Foreskin keratinocyte (primary cell): ENCODE measurements at places on chromosomes 1 and 21.
A peak's percentile ranks its signal among the peaks of the same experiment; 100 is the strongest.

GRCh38 chr1:80066060-80066459 is 1059.5 kb upstream of the ADGRL4 start:
- no peak for DNase-seq

DNA sequence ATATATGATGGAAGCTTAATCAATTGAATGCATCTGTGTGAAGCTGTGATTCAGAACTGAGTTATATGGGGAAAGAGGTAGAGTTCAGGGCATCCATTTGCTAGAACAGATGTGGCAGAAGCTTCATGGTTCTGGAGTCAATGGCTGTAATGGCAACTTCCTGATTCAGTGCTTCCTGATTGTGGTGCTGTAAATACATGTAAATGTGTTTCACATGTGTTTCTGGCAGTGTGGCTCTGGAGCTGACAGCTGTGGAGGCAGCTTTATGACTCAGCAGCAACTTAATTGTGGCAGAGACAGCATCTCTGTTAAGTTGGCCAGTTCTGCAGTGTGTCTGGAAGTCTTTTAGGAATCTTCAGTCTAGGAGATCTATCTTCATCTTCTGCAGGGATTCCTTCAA is 226.6 kb upstream of the ZRANB2 start:
- no peak for DNase-seq

DNA sequence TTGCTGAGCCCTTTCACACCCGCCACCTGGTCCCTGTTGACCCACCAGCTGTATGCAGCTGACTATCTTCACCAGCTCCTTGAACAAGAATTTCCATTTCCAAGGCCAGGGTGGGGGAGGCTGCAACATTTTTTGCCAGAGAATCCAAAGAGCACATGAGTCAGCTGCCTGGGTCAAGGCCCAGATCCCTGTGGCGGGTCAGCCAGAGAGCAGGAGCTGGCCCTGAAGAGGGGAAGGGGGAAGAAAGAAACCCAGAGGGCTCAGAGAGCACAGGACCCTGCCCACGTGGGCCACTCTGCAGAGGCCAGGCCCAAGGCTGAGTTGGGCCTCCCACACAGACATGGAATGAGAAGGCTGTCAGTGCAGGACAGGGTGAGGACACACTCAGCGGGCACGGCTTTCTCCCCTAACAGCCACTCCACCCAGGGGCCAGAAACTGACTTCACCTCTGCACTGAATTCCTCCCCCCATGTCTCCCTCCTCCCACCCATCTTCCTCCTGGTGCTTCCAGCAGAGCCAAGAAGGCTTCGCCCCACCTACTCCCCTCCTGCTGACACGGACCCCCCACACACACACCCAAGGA is 28.9 kb downstream of the S100A6 start:
- DNase-seq: peak; percentile 60

DNA sequence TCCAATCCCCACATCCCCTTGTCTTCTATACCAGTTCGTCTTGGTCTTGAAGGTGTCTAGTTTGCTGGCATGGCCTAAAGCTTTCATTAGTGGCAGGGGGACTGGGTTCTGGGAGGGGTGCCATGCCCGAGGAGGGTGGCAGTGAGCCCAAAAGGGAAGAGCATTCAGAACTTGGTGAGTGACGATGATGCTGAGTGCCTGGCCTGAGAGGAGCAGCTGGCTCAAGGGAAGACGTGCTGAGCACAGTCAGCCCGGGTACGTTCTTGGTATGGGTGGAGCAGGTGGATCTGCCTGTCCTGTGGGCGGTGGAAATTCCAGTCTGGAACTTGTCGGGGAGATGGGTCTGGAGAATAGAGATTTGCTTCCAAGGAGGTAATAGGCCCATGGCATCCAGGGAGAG is 4.6 kb downstream of the FDPS start:
- DNase-seq: no peak

- DNase-seq: no peak
Measured at GRCh38 chr1:228735871-228736586, 750 bp downstream of the RHOU start.

GRCh38 chr1:210696709-210697108 is 368.0 kb downstream of the HHAT start:
- no peak for DNase-seq

DNA sequence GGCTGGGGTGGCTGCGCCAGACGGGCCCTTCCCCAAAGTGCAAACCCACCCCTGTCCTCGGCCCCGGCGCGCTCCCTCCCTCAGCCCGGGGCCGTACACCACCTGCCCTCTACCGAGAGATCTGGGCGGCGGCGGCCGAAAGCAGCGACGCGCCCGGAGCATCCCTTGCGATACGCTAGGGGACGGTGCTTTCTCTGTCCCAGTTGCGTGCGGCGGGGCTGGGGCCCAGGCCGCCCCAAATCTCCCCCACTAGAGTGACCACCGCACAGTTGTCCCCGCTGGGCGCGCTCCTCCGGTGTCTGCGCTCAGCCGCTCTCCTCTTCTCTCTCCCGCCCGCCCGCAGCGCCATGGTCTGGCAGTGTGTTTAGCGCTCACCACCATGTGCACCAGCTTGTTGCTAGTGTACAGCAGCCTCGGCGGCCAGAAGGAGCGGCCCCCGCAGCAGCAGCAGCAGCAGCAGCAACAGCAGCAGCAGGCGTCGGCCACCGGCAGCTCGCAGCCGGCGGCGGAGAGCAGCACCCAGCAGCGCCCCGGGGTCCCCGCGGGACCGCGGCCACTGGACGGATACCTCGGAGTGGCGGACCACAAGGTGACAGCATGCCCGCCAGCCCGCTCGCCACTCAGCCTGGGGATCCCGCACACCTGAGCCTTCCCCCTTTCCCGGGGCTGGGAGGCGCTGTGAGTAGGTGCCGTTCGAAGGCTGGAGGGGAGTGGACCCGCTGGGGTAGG is 1.0 kb downstream of the ST6GALNAC5 start:
- no peak for DNase-seq

DNA sequence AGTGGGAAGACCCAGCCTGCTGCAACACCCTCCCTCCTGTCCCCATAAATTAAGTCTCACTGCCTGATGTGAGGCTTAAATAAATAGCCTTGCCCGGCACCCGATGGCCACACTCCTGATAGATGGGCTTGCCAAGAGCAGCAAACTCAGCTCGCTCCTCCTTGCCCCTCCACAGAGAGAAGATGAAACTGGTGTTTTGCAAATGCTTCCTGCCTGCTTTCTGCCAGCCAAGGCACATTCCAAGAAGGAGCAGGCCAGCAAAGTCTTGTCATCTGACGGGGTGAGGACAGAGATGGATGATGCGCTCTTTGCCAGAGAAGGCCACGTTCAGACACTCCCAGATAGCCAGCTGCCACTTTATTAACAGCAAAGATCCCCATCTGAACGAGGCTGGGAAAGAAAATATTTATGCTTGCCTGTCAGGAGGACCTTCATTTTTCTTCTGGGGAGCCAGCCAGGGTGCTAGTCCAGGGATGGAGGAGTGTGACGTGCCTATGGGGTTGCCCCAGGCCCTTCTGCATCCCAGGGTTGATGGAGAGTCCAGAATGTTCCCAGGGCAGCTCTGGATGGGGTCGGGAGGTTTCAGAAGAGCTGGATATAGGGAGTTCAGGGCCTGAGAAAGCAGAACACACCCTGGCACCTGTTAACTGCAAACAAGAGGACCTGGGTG is 265.4 kb downstream of the FOXD2 start:
- DNase-seq: no peak

DNA sequence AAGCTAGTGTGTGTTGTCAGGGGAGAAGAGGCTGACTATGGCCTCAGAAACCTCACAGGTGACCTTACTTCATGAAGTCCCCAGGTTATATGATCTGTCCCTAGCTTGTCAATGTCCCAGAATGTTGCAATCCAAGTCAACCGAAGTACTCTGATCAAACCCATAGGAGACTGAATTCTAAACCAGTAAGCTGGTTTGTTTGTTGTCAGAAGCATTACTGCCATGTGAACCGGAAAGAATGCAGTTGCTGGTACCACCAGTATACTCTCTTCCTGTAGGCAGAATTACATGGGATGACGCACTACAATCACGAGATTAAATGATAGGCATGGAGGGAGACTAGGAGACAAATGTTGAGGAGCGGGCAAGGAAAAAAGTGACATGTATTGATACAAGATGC is 26.1 kb upstream of the MAN1A2 start:
- no peak for DNase-seq

DNA sequence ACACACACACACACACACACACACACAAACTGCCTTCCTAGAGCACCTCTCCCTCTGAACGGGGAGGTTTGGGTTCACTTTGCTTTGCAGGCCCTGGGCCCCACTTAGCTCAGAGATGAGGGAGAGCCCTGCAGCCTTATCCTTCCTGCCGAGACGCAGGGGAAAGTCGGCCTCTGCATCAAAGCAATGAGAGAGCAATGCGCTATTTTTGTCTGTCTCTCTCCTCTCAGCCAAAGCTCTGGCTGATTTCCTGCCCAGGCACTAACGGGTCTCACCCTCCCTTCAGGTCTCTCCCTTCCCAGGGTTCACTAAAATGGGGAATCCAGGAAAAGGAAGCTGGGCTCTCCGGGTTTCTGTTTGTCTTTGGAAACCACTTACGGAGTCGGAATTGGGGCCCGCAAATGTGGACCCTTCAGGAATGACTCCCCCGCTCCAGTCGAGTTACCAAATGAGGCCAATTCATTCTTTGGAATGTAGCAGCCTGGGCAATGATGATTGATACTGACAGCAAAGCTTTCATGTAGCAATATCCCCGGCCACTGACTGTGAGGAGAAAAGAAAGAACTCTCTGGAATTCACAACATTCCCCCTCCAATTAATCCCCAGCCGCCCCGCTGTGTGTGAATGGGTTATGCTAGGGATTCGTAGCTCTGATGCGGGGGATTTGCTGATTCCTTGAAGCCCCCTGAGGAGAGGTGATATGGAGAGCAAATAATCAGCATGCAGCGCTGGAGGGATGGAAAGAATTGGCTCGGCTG is 61.5 kb upstream of the WLS start:
- no peak for DNase-seq

GRCh38 chr1:162562470-162562828 is 927 bp downstream of the UAP1 start:
- no peak for DNase-seq

DNA sequence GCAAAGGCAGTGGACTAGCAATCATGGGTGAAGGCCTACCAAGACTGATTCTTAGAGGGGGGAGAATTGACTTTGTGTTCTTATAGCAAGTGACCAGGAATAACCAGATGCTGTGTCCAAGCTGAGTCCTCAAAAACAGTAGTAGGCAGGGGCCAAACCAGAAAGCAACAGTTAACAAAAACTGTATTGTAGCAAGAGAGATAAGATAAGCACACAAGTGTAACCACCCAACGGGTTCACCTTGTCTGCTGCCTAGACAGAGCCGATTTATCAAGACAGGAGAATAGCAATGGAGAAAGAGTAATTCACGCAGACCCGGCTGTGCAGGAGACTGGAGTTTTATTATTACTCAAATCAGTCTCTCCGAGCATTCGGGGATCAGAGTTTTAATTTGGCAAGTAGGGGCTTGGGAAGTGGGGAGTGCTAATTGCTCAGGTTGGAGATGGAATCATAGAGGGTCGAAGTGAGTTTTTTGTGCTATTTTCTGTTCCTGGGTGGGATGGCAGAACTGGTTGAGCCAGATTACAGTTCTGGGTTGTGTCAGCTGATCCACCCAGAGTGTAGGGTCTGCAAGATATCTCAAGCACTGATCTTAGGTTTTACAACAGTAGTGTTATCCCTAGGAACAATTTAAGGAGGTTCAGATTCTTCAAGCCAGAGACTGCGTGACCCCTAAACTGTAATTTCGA is 8.3 kb upstream of the CSRP1 start:
- no peak for DNase-seq

DNA sequence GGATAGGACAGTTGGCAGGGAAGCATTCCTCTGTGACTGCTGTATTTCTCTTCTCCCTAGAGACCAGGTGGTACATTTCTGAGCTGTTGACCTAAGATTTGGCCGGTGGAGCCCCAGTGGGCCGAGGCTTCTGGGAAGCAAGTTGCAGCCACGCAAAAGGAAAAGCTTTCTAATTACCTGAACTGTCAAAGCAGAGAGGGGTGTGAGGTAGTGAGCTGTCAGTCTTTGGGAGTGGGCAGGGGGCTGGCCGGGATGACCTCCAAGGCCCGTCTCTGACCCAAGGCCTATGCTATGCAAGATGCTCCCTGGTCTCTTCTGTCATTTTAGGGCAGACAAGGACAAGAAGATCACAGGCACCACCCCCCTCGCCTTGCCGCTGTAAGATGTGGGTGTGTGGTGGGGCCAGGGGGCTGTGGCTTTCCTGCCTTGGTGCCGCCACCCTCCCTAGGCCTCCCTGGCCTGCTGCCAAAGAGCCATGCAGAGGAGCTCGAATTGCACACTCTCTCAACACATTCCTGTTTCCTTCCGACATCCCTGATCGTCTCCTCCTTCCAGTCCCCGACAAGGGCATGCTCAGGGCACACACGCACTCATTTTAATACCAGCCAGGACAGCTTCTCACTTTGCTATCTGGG is 7.7 kb downstream of the PADI1 start:
- DNase-seq: no peak

DNA sequence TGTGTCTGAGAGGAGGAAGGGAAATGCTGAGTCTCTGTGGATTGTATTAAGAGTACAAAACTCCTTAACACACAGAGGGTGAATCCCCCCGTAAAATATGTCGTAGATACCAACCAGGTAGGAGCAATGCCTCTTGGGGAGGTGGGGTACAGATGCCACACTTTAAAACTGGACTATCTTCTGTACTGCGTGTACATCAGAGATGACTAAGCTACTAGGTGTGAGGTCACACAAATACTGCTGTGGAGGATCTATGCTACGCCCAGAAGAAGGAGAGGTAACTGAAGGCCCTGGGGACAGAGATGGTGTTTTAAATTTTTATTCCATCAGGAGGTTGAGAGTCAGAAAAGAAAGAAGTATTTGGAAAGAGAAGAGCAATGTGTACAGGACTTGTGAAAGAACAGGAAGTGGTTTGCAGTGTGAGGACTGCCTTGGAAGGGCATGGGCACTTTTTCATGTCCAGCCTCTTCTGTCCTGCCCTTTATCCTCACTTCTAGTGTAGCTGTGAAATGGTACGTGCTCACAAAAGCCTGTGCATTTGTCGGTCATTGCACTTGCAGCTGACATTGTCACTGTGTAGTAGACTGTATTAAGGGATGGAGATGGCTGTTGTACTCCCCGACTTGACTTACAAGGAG is 287.8 kb upstream of the CHRM3 start:
- DNase-seq: no peak

DNA sequence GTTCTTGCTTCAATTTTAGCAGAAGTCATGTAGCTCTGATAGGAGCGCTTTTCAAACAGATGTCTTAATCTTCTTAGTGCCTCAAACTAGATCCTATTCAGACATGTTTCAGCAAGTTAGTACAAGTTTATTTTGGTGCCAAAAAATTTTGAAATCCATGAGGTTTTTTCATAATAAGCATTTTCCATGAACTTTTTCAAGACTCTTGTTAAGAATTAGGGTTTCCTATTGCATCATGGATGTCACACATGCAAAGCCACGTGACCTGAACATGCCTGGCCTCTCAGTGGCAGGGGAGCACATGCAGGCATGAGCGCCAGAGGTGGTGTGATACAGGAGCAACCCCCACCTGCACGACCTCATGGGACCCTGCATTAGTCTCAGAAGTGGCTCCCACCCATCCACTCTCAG is 67.6 kb downstream of the POFUT2 start:
- peak; percentile 37 for DNase-seq

- no peak for DNase-seq
Measured at GRCh38 chr21:35237287-35237686, 188.2 kb upstream of the RUNX1 start.

- no peak for DNase-seq
Measured at GRCh38 chr1:64680599-64680998, 64.3 kb upstream of the RAVER2 start.
